GM23248 (cell line): ENCODE measurements at places on chromosomes 7 and 10. TPM values are rescaled to one million over a fixed set of nuclear protein-coding genes. Genes with fewer than 3 reads are reported as not detected.

Gene SEMA3A
- 36.5 and 48.4 TPM in 2 replicates for total RNA-seq

Gene C10orf105
- total RNA-seq, result not detected in 2 replicates

Gene CYP2C19
- not detected in 2 replicates for total RNA-seq

Gene TYW1
- 11.1 and 62.0 TPM in 2 replicates for total RNA-seq

Gene TRPV6
- not detected in 2 replicates for total RNA-seq

Gene ACSL5
- total RNA-seq, result 1.8 and 3.2 TPM in 2 replicates
